ENCODE measurements at places on chromosomes 1 and 21. TPM values are rescaled to one million over a fixed set of nuclear protein-coding genes. Genes with fewer than 3 reads are reported as not detected.

FHAD1 gene
- total RNA-seq = not detected

- no peak for DNase-seq
These were observed 8.1 kb upstream of the ACOT7 start for GRCh38 chr1:6401673-6402072.

DNA sequence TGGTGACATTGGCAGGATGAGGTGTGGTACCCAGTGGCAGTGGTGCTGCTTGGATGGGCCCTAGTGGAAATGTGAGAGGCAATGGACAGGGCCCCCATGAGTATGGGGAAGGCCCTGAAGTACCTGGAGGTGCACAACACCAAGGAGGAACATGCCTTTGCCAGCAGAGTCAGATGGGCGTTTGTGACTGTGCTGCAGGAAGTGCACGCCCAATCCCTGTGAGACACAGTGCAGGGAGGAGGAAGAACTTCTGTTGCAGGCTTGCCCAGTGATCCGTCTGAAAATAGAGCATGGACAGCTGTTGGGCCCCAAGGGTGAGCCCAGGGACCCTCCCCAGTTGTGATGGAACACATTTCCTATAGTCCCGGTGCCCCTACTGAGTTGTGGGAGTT, 42.7 kb downstream of the GJA5 start:
- no peak for DNase-seq

DNA sequence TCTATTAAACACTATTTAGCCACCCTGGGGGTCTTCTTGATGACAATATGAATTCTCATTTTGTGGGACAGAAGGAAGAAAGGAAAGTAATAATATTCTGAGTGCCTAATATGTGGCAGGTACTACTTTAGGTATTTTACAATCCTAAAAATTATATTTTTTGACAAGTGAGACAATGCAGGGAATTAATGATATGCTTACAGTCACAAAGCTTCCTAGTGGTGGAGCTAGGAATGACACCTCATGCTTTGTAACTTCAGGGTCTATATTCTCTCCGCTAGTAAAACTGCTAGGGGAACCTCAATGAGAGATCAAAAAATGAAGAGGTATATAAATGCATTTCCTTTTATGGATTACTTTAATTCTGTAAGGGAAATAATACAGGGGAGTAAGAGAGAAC, 44.3 kb downstream of the TPR start:
- no peak for DNase-seq

LORICRIN gene
- not detected for total RNA-seq

DNA sequence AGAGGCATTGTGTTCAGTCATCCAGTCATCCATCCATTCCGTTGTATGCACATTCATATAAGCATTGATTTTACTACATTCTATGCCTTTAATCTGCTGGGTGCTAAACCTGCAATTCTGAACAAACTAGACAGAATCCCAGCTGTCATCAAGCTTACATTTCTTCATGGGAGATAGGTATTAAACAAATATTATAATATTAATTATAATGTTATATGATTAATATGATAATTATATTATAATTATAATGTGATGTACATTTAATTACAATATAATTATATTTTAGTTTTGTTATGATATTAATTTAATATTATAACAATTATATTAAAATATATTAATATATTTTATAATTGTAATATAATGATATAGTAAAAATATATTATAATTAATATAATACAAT, 112.4 kb downstream of the BRINP3 start:
- DNase-seq = no peak

GRCh38 chr1:91404151-91405012, at the start of gene HFM1:
Gene HFM1, minus strand, starts transcription at chr1:91404837. Its CDS starts 3,755 bp downstream, at chr1:91401082.
- peak; percentile 16 for DNase-seq

DNA sequence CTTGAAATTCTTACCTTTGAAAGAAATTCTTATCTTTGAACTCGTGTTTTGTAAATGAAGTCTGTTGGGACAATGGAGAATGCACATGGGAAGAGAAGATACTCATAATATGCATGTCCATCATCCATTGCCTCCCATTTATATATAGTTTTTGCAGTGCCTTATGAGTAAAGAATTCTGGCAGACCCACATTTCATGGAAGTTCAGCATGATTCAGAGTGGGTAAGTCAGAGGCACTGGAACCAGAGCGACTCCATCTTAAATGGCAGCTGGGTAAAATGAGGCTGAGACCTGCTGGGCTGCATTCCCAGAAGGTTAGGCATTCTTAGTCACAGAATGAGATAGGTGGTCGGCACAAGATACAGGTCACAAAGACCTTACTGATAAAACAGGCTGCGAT, 13.8 kb downstream of the LAX1 start:
- no peak for DNase-seq

DNA sequence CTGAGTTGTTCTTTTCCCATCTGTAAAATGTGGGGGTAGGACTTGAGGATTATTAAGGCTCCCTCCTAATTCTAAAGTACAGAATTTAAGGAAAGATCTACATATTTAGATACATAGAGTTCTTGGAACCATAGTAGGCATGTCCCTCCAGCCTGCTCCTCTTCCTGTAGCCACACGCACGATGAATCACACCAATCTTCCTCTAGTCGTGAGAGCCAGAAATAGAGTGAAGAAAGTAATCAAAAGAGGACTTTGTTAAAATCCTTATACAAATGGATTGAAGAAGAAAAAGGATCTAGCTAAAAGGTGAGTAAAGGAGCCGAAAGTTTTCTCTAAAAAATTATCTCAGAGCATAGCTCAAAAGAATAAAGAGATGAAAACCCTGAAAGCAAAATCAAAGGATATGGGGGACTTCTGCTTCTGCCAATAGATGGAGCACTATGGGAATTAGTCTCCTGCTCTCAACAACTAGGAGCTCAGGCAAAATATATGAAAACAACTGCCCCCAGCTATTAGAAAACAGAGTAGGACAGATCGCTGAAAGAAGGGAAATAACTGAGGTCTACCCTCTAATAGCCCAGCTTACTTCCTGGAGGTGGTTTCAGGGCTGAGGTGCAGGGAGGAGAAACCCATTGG, 8.5 kb downstream of the C1orf141 start:
- DNase-seq = no peak

DNA sequence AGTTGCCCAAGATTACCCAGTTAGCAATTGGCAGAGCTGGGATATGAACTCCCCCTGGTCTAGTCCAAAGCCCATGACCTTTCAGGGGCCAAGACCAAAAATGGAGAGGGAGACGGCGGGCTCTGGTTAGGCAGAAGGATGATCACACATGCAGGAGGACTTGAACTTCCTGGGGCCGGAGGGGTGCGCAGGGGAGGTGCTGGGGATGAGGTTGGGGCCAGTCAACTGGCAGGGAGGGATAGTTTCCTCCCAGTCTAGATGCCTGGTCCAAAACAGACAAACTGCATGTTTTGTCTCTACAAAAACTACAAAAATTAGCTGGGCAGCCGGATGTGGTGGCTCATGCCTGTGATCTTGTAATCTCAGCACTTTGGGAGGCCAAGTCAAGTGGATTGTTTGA, 78.1 kb downstream of the NKAIN1 start:
- DNase-seq = no peak

FBXO2 gene
- 2.6 TPM for total RNA-seq

DNA sequence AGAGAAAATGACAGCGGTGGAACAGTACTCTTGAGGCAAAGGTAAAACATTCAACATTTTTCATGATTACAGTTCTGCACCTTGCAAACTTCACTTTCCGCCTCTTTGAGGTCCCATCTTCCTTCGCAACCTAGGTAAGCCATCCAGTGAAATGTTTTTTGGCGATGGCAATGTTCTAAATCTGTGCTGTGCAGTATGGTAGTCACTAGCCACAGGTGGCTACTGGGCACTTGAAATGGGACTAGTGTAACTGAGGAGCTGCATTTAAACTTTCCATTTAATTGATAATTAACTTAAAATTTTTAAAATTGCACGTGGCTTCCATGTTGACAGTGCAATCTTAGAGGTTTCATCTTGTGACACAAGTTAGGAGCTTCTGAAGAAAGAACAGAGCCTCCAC, 13.0 kb downstream of the EXOC8 start:
- no peak for DNase-seq

DNA sequence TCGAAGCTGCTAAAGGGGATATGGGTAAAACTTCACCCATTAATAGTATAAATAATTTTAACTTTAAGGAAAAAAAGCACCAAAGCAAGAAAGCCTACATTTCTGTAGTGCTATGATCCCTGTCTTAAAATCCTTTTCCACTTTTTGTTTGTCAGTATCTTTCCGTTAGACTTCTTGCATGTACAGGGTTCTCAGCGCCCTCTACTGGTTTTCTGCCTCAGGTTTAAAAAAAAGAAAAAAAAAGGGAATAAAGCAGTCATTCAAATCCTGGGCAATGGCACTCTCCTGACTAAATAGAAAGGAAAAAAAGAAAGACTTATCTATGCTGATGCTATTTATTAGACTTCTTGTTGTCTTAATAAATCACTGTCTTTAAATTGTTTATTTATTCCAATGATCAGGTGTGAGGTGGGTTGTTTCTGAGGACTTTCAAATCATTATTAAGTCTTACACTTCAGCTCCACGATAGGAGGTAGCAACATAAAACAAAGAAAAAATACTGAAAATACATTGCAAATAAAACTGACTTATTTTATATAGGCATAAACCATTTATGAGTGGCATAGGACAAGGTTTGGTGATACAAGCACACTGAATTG, 475.4 kb upstream of the NR5A2 start:
- DNase-seq = peak; percentile 63

GRCh38 chr21:44812640-44813039, 5.2 kb downstream of the SUMO3 start:
- DNase-seq = no peak

KCNJ9 gene
- total RNA-seq = not detected

PDZK1IP1 gene
- total RNA-seq = not detected

- no peak for DNase-seq
These were observed 132.2 kb downstream of the CASZ1 start for GRCh38 chr1:10664251-10664650.

TEX38 gene
- 0.24 TPM for total RNA-seq

DNA sequence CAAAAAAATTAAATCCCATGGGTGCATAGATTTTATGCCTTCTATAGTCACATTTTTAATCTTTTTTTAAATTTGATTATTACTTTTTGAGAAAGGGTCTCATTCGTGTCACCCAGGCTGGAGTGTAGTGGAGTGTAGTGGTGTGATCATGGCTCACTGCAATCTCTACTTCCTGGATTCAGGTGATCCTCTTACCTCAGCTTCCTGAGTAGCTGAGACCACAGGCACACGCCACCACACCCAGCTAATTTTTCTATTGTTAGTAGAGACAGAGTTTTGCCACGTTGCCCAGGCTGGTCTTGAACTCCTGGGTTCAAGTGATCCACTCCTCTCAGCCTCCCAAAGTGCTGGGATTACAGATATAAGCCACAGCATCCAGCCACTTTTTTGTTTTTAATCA, 10.4 kb downstream of the CBR3 start:
- no peak for DNase-seq

DNA sequence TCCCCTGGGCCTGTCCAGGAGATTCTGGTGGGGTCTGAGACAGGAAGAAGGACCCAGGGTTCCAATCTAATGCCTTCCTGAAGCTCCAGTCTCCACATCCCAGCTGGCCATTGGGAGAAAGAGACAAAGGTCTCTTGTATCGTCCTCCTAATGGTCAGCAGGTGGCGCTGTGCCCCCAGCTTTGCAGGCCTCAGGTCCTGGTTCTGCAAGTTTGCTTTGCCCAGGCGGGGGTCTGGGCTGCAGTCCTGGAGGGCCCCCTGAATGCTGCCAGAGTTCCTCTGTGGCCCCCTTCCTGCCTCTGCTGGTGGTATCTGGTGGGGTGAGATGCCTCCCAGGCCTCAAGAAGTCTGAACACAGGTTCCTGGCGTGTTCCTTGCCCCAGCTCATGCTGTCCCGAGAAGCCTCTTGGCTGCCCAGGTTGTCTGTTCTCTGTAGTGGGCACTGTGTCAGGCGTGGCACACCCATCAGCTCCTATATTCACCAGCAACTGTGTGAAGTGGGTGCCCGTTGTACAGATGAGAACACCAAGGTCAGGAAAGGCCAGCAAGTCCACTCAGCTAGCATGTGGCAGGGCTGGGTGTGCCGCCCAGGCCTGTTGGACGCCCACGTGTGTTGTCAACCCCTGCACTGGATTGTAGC, 33.8 kb upstream of the CSF3R start:
- DNase-seq = peak; percentile 24

KRTAP21-3 gene
- not detected for total RNA-seq

DNA sequence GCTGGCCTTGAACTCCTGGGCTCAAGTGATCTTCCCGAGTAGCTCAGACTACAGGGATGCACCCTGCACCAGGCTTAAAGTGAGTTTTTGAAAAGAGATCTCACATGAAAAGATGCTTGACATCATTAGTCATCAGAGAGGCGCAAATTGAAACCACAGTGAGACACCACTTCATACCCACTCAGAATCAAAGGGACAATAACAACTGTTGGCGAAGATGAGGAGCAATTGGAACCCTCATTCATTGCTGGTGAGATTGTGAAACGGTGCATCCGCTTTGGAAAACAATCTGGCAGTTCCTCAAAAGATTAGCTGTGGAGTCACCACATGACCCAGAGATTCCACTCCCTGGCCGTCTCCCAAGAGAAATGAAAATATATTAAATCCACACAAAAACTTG, 122.3 kb downstream of the PGBD5 start:
- peak; percentile 46 for DNase-seq

DNA sequence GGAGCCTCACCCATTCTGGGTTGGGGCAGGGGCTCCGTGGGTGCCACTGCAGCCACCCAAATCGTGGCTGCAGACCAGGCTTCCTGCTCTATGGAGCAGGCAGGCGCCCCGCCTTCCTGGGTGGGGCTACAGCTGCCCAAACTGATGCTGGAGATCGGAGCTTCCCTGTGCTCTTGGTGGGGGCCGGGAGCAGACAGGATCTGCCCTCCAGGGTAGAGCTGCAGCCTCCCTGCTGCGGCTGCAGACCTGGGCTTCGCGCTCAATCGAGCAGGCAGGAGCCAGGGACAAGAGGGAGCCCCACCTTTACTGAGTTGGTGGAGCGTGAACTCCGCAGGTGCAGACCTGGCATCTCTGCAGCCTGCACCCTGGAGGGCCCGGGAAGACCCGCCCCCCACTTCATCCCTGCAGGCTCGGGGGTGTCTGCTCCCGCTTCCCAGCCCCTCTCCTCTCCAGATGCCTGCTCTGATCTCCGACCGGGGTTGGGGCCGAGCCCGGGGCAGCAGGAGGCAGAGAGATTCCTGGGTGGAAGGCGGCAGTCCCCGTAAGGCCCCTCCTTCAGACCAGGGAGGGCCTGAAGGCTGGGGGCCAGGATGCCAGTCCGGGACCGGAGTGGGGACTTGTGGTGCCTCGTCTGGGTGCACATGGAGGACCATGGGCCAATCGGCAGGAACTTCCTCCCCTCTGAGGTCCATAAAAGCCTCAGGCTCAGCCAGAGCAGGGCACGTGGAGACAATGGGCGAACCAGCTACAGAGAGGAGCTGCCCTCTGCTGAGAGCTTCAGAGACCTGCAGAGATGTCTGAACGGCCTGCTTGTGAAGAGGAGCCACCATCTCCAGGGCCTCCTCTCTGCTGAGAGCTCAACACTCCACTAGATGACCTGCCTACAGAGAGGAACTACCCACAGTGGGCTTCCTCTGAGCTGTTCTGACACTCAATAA, 359.3 kb downstream of the SMYD3 start:
- no peak for DNase-seq
